Epithelial cell of esophagus (primary cell): ENCODE measurements at places on chromosomes 12 and 14.

- no peak for DNase-seq
Observed at GRCh38 chr12:122975790-122976647, 975 bp downstream of the OGFOD2 start.

DNA sequence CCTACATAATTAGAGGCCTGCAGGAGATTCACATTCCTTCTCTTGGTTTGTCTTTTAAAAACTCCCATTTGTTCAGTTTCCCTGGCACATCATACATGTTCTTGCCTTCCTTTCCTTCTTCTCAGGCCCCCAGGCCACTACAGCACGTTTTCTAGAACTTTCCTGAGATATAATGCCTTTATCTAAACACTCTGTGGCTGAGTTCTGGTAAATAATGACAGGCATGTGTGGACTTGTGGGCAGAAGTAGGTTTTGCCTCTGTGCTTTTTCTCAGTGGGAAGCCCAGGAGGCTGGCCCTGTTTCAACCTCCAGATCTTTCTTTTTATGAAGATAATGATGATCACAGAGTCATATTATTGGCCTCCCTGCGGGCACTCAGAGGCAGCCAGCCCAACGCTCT lies 117.2 kb downstream of the TMX1 start:
- peak; percentile 56 for DNase-seq

DNA sequence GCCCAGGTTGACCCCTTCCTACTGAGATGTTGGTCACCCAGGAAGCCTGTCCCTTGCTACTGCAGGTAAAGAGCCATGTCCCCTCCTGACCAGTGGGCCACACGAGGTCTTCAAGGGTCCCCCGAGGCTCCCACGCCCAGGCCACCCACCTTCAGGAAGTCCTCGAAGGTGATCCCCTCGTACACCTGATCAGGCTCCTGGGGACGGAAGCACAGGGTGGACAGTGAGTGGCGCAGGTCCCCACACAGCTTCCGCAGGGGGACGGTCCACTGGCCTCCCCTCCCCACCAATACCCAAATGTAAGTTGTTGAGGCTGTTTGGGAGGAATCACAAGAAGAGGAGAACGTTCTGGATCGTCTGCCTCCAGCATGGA lies 57.4 kb downstream of the TESC start:
- DNase-seq = no peak

- DNase-seq = no peak
Observed at GRCh38 chr12:40110586-40110985, 4.7 kb upstream of the SLC2A13 start.

DNA sequence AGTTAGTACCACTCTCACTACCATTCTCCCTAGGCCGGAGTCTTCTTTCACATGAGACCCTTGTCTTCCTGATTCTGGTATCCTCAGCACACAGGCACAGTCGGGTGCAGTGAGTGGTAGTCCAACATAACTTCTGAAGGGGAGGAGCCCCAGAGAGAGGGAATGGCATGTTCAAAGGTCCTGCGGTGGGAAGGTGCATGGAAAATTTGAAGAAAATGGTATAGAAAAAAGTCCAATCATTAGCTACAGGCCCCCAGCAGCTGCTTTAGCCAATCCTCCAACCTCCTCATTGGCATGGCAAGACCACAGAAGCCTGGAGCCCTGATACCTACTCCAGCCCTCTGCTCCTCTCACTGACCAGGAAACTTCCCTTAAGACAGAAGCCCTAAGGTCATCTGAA lies 96.6 kb downstream of the ZFP36L1 start:
- DNase-seq = no peak

DNA sequence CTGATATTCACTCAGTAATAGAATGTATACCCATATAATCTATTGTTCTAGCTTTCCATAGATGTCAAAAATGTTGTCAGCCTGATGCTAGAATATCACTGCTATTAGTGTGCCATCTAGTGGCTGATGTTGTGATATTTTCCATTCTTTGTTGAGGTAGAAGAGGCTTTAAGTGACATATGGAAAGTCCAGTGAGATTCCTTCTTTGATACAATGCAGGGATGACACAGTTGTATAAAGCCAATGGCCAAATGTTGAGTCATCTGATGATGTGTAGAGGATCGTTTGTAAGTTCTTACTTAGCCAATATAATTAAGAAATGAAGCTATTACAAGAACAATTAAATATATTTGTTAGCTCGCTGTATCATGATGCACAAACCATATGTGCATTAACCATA lies 58.1 kb upstream of the PCED1B start:
- DNase-seq = peak; percentile 91

DNA sequence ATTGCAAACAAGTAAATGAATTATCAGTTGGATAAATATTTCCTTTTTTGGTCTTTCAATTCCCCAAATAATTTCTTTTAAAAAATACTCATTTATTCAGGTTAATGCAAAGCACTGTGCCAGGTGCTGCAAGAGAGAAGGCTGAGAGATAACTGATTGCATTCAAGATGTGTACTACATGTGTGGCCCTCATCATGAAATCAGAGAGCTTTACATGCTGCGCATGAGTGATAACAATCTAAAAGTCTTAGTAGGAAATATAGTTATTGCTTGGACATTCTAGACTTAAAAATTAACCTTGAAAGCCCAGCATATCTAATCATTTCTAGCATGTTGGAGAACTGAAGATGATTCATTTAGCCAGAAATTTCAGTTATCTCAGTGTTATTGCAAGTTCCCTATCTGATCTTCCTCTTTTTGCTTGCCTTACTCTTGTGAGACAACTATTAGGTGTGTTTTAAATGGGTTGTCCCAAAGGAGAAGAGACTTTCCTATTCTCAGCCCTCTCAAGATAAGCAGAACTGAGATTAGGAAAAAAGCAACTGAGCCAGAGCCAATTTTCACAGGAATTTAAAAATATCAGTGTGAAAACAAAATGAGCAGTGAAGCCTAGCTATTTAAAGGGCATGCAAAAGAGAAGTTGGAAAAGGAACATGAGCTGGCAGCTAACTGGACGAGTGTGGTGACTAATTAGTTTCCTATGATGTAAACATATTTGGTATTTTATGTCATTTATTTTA lies 60.9 kb downstream of the PLEKHA5 start:
- DNase-seq = peak; percentile 68

GRCh38 chr12:131740626-131741025 lies 29.7 kb downstream of the SFSWAP start:
- no peak for DNase-seq

DNA sequence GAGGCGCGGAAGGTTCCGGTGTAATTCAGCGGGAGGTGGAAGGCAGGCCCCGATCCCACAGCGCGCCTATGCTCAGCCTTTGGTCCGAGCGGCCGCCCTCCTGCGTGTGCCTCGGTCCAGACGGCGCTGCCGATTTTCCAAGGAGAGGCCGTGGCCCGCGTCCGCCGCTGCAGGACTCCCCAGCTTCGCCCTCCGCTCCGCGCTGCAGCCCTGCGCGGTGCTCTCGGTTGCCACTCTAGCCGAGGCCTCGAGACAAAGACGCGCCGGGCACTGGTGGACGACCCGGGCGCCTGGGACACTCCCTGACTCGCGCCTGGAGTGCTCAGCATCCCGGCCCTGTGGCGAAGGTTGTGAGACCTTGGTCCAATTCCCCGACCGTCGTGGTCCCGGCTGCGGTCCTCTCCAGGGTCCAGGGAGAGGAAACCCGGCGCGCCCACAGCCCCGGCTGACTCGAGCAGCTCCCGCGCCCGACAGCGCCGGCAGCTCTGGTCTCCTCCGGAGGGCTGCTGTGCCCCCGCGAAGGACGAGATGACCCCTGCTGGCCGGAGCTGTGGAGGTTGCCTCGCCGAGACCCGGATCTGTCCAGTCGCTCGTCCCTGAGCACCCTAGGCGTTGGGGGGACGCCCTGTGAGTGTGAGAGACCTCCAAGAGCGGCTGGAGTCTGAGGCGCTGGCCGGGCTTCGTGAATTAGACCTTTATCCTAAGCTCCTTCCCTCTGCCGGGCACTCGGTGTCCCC lies 6.5 kb downstream of the HOXC12 start:
- no peak for DNase-seq

DNA sequence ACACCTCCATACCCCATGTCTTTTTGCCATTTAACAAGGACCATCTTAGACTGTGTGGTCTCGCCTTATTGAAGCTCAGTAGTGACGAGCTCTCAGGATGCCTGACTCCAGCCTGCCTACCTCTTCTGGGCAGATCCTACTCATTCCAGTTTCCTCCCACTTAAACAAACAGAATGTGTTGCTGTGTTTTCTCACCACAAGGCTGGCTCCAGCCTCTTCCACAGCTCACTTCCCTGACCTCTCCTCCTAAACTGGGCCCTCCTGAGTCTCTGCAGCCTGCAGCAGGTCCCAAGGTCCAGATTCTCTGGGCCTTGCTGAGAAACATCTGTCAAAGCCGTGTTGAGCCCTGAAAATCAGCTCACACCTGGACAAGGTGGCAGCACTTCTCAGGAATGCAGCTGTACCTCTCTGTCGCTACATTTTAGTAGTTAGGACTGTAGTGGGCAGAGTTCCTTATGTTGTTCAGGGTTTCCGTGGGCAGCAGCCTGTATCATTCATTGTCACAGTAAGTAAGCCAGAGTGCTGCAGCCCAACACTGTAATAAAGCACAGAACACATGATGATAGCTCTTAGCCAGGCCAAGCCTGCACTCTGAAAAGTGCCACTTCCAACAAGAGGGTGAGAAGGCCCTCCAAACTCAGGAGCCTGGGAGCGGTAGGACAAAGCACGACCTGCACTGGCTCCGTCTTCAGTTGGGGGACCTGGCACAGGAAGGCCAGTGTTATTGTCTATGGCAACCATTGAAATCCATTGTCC lies 68.5 kb downstream of the NKX2-1 start:
- DNase-seq = no peak

DNA sequence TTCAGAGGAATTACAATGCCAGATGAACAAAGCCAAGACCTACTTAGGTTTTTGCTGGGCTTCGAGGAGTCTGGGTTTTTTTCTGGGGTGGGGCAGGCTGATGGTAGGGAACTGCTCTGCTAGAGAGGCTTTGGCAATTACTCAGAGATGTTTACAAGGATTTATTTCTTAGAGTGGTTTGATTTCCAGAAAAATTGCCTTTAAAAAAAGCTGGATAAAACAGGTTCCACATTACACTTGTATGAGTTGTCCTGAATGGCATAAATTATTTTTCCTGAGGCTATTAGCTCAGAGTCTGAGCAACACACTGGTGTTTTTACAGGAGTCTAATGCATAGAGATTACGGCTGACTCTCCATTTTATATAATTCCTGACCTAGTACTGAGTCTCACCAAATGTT lies 118.5 kb upstream of the FRMD6 start:
- DNase-seq = peak; percentile 94
